ENCODE measurements at places on chromosomes 2 and 18.

DNA sequence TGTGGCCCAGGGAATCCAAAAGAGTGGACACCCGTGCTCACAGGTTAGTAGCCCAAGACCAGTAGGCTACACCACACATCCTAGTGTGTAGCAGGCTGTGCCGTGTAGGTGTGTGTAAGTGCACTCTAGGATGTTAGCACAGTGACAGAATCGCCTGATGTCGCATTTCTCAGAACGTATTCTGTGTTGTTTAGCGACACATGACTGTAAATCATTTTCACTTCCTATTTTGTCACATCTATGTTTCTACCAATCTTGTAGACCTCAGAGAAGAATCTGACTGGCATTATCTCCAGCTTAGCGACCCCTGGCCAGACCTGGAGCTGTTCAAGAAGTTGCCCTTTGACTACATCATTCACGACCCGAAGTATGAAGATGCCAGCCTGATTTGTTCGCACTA, 45.1 kb downstream of the NTSR2 start:
- DNase-seq = no peak

GRCh38 chr2:41940060-41940744, 107.6 kb upstream of the PKDCC start:
- no peak for DNase-seq

DNA sequence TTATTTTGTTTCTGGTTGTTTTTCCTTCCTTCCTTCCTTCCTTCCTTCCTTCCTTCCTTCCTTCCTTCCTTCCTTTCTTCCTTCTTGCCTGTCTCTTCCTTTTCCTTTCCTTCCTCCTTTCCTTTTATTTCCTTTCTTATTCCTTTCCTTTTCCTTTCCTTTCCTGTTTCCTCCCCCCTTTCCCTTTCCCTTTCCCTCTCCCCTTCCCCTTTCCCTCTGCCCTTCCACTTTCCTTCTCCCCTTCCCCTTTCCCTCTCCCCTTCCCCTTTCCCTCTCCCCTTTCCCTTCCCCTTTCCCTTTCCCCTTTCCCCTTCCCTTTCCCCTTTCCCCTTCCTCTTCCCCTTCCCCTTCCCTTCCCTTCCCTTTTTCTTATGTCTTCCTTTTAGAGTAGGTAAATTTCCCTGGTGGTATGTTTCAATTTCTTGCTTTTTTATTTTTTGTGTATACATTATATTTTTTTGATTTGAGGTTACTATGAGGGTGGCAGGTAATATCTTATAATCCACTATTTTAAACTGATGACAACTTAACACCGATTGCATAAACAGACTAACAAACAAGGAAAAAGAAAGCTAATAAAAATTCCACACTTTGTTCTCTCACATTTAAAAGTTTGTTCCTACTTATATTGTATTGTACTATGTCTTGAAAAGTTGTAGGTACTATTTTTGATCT, 311.0 kb upstream of the FSHR start:
- DNase-seq = no peak

DNA sequence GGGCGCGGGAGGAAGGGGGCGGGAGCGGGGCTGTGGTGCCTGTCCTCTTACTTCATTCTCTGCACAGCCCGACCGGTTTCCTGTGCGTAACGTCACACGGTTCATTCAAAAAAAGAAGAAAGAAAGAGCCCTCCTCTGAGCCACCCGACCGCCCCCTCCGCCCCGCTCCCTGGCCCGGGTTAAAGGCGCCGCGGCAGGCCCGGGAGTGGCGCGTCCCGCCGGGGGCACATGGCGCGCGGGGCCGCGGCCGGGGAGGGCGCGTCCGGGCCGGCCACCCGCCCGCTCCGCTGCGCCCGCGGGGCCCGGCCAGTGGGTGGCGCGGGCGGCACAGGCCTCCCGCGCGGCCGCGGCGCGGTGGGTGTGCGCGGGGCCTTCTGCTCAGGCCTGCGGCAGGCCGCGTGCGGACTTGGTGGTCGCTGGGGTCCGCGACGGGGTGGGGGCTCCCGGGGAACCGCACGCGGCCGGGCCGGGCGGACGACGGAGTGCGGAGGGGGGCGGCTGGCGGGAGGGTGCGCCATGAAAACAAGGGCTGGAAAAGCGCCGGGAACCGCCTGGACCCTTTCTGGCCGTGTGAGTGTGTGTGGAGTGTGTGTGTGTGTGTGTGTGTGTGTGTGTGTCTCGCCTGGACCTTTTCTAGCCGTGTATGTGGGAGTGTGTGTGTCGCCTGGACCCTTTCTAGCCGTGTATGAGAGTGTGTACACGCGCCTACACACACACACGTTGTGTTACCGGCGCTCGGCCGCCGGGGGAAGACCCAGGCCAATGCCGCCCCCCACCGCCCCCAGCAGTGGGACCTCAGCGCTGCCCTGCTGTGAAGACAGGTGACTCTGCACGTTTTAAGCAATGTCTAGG, 780 bp upstream of the BCL2 start:
- peak; percentile 75 for DNase-seq

GRCh38 chr2:176490061-176490861, 221.0 kb downstream of the MTX2 start:
- DNase-seq = peak; percentile 31

GRCh38 chr18:79332646-79333045, 63.1 kb upstream of the NFATC1 start:
- no peak for DNase-seq

DNA sequence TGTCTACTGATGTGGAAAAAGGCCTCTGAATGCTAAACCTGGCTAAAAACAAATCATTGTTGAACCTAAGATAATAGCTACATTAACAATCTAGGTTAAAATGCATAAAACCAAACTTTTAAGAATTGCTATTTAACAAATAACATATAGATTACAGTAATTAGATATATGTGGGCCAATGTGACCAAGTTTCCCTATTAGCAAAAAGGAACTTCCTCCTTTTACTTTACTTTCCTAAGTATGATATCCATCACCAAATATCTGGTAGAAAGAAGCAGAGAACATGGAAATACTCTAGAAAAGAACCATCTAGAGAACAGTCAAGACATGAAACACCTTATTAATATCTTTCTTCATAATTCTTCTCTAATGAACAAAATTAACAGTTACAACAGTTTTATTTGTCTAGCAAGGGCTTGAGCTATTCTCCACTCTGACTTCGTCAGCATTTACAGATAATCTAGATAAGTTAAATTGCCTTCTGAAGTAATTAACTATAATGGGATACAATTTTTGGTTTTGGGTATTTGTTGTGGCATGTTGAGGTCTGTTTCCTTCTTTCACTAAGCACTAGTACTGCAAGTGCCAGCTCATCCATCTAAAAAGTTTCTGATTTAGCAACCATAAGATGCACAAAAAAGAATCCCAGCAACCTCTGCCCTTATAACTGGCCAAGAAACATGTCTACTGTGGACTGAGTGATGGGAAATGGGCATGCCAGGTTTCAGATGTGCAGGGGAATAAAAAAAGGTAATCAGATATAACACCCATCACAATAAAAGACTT, 53.3 kb downstream of the MEMO1 start:
- no peak for DNase-seq

DNA sequence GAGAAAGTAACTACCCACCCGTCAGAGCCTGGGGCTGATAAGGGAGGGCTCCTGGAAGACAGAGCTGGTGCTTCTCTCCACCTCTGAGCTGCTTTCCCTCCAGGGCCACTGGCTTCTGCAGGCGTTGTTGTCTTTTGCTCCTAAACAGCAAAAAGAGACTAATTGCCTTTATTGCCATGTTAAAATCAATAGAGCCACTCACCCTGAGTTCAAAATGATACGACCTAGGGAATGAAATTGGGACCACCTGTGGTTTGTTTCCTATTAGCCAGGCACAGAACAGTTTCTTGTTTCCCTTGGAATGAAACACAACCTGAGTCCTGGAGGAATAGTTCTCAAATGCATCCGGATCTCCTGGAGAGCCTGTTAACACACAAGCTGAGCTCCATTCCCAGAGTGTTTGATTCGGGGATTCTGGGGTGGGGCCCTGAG, 45.8 kb downstream of the TCF7L1 start:
- no peak for DNase-seq

DNA sequence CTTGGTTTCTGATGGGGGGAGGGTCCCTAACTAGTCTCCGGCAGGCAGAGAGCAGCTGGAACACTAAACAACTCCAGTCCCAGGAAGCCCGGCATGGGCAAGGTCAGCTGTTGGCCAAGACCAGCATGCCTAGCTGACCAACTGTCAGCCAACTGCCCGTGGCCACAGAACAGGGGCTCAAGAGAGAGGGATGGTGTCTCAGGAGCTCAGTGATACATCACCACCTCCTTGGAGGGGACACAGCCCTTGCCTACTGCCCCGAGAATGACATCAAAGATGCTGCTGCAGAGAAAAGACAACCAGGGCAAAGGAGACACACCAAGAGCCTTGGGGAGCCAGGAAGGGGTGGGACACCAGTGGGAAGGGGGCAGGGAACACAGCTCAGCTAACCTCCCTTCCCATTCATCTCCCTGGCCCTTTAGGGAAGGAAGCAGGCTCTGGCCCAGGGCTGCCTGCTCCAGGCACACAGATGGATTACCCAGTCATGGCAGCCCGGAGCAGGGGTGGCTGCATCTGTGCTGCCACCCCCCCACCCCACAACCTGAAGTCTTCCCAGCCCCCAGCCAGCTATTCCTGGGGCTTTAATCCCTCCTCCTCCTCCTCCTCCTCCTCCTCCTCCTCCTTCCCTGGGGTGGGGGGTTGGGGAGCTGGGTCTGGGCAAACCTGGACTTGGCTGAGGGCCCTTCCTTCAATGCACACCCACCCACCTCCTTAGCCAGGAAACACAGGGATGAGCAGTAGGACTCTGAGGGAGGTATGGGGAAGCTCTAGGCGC, 1.9 kb downstream of the BIN1 start:
- no peak for DNase-seq

DNA sequence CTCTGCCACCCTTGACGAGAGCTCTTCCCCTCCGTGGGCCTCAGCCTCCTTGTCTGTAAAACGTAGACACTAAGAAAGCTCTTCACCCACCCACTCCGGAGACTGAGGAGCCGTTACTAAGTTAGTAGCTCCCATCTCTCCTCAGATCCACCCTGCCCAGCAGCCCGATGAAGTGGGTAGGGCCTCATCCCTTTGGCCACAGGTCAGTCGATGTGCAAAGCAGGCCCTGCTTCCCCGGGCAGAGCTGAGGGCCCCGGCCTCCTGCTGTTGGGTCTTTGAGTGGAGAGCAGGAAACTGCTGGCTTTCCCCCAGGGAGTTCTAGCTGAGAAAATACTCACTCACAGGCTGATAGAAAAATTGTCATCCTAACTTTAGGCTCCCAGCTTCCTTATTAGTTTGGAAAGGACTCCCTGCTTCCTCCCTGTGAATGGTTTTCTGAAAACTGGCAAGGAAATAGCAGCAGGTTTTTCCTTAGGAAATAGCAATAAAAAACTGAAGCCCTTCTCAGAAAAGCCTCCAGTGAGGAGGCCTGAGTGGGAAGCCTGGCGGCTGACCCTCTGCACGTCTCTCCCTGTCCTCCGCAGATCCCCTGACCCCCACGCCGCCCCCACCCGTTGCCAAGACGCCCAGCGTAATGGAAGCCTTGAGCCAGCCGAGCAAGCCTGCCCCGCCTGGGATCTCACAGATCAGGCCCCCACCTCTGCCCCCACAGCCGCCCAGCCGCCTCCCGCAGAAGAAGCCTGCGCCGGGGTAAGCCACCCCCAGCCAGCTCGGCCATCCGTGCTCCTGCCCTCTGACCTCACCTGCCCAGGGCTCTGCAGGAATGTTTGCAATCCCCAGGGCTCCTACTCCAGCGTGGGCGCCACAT, 30.2 kb downstream of the ITGB1BP1 start:
- DNase-seq = no peak
